T-helper 2 cell treated with Interferon-gamma antibody and Interleukin-4, amounts not matched to agents 100 ng/mL and 5 ng/mL, for 36 hours (primary cell): ENCODE measurements at places on chromosomes 4 and X. TPM values are rescaled to one million over a fixed set of nuclear protein-coding genes. Genes with fewer than 3 reads are reported as not detected.

The DUX4 gene
- 0.09 TPM in 1 of 2 replicates, not detected in the other for total RNA-seq

The STAP1 gene
- total RNA-seq = 45.7 and 46.6 TPM in 2 replicates

The PRIMPOL gene
- total RNA-seq = 17.7 and 21.2 TPM in 2 replicates

The PFKFB1 gene
- 0.27 and 0.50 TPM in 2 replicates for total RNA-seq

The PITX2 gene
- total RNA-seq = 0.11 TPM in 1 of 2 replicates, not detected in the other

The MXRA5 gene
- not detected in 2 replicates for total RNA-seq

The OTOP1 gene
- not detected in 2 replicates for total RNA-seq

The ANOS1 gene
- total RNA-seq = 0.05 TPM in 1 of 2 replicates, not detected in the other

The SHROOM2 gene
- total RNA-seq = not detected in 2 replicates

The TMEM187 gene
- 4.9 and 5.9 TPM in 2 replicates for total RNA-seq

The ZNF141 gene
- 26.4 and 31.5 TPM in 2 replicates for total RNA-seq

The CC2D2A gene
- not detected in 2 replicates for total RNA-seq

The PPEF2 gene
- 0.07 and 0.52 TPM in 2 replicates for total RNA-seq

The P2RY8 gene
- total RNA-seq = 126 and 127 TPM in 2 replicates

The HEPH gene
- total RNA-seq = 0.18 TPM in 1 of 2 replicates, not detected in the other

The CT45A2 gene
- not detected in 2 replicates for total RNA-seq

The PHOX2B gene
- total RNA-seq = not detected in 2 replicates

The PABPC5 gene
- total RNA-seq = not detected in 2 replicates

The IQCM gene
- not detected in 2 replicates for total RNA-seq

The SLC49A3 gene
- 0.16 and 0.43 TPM in 2 replicates for total RNA-seq

The CHIC2 gene
- total RNA-seq = 12.2 and 14.0 TPM in 2 replicates

The SH3TC1 gene
- total RNA-seq = 14.8 and 17.1 TPM in 2 replicates

The SH3RF1 gene
- total RNA-seq = 0.16 and 0.30 TPM in 2 replicates

The GAGE12H gene
- total RNA-seq = not detected in 2 replicates

The MAGEA8 gene
- total RNA-seq = not detected in 2 replicates

The MGARP gene
- total RNA-seq = 0.16 TPM in 1 of 2 replicates, not detected in the other

The MAGEB1 gene
- total RNA-seq = not detected in 2 replicates

The MAGEA2B gene
- total RNA-seq = not detected in 2 replicates

The ARX gene
- not detected in 2 replicates for total RNA-seq

The DOK7 gene
- not detected in 2 replicates for total RNA-seq

The SORBS2 gene
- not detected in 2 replicates for total RNA-seq

The NAT8L gene
- 1.8 and 2.0 TPM in 2 replicates for total RNA-seq

The FGF2 gene
- 0.30 and 0.59 TPM in 2 replicates for total RNA-seq

The SPACA5 gene
- total RNA-seq = not detected in 2 replicates

The NXF2 gene
- not detected in 2 replicates for total RNA-seq

The SMIM31 gene
- total RNA-seq = not detected in 2 replicates

The EPHA5 gene
- not detected in 2 replicates for total RNA-seq
